ENCODE measurements at places on chromosomes 7 and 10.

GRCh38 chr7:156026603-156027002, 214.3 kb upstream of the SHH start:
- no peak for DNase-seq

- no peak for DNase-seq
These were observed 74.5 kb downstream of the SEC23IP start for GRCh38 chr10:119967066-119967465.

GRCh38 chr7:107108793-107109371, 59.9 kb upstream of the HBP1 start:
- DNase-seq: peak; percentile 35

- no peak for DNase-seq
These were observed 624.0 kb downstream of the NRG3 start for GRCh38 chr10:82498976-82499375.

GRCh38 chr7:46296526-46296925, 375.5 kb upstream of the IGFBP3 start:
- DNase-seq: no peak

DNA sequence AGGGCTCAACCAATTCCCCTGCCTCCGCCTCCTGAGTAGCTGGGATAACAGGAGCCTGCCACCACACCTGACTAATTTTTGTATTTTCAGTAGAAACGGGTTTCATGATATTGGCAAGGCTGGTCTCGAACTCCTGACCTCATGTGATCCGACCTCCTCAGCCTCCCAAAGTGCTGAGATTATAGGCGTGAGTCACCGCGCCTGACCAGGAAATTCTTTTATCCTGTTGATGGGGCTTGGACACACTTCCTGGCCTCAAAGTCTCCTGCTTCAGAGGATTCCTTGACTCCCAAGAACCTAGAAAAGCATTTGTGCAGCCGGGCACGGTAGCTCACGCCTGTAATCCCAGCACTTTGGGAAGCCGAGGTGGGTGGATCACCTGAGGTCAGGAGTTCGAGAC, 16.2 kb downstream of the ZNF425 start:
- DNase-seq: no peak

DNA sequence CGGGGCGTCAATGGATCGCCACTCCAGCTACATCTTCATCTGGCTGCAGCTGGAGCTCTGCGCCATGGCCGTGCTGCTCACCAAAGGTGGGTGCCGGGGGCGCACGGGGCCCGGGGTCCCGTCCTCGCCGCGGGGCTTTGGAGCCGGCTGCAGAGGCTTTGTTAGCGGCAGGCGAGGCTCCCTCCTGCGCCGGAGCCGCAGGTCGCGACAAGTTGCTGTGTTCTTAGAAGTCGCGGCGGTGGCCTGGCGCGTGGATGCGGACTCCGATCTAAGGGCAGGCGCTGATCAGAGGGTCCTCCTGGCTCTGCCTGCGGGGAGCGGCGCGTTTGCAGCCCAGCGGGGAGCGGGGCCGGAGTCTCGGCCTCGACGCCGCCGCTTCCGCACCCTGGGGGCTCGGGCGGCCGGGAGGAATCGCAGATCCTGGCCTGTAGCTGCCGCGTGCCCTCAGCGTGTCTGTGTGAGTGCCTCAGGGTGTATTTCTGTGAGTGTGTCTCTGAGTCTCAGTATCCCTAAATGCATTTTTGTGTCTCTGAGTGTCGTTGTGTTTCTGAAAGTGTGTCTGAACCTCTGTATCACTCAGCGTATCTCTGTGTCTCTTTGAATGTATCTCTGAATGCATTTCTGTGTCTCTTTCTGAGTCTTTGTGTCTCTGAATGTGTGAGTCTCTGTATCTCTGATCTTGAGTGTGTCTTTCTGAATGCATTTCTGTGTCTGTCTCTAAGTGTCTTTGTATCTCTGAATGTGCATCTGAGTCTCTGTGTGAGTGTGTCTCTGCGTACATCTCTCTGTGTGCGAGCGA, 766 bp downstream of the BAMBI start:
- no peak for DNase-seq

- DNase-seq: no peak
These were observed 91.2 kb upstream of the KCNIP2 start for GRCh38 chr10:101934686-101935305.

GRCh38 chr7:115010441-115010820, 88.5 kb downstream of the MDFIC start:
- no peak for DNase-seq

DNA sequence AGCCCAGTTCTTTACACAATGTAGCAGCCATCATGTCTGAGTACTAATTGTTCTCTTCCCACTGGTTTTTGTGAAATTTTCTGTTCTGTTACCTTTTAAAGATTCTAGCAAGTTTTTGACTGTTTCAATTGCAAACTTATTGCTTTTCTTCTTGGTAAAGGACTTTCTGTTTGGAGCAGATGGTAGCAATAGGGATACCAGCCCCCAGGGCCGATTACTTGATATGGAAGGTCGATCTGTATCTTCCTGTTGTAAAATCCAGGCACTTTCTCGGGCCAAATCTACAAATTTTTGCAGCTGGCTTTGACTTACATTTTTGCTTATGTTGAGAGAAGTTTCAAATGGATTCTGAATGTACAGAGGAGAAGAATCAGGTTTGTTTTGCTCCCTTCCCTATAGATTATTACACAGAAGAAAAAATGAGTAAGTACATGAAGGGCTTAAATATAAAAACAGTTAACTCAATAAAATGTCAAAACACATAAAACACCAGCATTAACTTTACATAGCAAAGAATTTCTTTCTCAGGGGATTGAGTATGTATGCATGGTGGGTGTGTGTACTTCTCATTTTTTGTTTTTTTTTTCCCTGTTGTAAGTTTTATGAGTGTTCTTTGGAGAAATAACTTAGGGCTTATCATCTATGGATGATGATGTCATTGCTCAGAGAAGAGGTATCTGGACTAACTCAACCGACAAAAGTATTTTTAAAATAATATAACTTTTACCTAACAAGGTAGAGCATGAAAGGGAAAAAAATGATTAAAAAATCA, 35.3 kb downstream of the MTPAP start:
- DNase-seq: no peak

DNA sequence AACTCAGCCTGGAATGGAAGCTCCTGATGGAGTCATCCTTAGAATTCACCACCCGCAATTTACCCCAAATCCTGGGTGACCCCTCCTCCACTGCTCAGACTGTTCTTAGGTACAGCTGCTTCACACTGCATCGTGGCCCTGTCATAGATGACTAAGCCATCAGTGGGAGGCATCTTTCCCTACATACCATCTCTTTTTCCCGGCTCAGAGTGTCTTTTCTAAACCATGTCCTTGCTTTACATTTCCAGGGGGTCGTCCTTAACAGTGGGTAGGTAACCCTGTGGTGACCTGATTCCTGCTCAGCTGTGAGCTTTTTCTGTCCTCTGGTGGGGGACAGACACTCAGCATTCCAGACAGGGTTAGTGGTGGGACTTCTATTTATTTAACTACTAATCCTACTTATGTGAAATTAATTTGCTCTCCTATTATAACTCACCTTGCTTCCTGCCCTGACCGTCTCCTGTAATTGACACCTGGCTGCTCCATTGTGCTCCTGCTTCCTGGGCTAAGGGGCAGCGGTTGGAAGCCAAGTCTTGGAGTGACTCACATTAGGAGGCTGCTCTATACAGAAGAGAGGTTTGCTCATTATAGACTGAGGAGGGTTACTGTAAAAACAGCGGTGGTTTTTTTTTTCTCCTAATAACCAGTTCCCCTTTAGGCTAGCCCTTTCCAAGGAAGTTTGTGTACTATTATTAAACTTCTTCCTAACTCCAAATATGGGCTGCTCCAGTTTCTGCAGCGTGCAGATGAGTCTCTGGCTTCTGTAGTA, 40.6 kb downstream of the PYROXD2 start:
- DNase-seq: no peak

GRCh38 chr10:101446947-101447346, 93.0 kb downstream of the BTRC start:
- peak; percentile 6 for DNase-seq

- DNase-seq: no peak
These were observed 196.4 kb upstream of the ZNF32 start for GRCh38 chr10:43845121-43845520.

- no peak for DNase-seq
These were observed 109.6 kb downstream of the TMEM130 start for GRCh38 chr7:98760201-98760651.

DNA sequence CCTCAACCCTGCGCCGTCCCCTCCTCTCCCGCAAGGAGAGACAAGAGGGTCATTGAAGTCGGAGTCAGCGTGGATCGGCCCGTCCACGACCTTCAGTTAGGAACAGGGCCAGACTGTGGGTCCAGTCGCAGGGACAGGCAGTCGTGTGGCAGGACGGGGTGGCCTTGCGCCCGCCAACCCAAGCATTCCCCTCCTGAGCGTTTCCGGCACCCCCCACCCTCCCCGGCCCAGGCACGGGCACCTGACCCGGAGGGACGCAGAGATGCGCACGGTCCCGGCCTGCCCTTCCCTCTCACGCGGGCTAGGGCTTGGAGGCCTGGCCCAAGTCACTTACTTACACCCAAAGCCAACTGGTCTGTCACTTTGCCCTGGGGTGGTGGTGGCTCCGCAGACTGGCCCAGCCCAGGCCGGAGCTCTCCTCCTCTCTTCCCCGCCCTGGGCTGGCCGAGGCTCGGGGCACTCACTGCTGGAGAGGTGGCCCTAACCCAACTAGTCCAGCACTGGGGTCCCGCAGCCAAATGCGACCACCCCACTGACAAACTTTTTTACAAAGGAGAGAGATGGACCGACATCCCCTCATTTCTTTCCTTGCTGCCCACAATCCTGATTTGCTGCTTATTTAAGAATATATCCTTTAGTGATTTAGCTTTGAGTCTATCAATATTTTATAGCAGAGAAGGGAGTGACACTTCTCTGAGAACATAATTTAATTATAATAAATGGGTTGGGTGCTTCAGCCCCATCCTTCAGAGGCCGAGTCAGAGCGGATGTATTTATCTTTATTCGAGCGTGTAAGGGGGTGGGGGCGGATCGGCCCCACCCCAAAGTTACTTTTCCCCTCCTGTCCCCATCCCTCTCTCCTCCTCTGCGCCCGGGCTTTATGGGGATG, 1.2 kb upstream of the UNCX start:
- no peak for DNase-seq

DNA sequence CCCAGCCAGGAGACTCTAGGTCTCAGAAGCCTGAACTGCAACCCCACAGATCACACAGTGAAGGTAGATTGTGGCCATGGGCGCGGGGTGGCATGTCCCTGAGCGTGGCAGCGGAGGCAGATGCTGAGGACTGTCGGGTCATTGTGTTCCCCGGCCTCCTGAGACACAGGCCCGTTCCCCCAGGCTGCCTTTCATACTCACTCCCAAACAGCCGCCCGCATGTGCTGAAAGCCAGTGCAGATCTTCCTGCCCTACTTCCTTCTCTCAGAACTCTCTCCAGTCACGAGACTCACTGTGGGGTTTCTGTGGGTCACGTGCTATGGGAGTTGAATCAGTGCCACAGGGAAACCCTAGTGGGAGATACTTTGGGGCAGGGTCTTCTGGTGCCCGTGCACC, 48.0 kb downstream of the ZNF467 start:
- no peak for DNase-seq

DNA sequence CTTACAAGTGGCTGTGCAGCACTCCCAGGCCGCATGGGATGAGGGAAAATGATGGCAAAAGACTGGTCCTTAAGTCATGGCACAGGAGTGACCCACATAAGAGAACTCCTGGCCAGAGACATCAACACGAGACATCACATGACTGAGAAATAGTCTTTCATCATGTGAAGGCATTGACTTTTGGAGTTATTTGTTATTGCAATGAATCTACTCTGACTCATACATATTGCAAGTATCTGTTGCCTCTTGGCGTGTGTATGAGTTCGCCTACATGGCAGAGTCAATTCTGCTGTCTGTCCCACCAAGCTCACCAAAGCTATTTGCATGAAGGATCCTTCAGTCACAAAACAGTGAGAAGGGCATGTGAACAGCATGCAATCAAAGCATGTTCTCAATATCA, 59.7 kb upstream of the HABP2 start:
- DNase-seq: no peak

- DNase-seq: no peak
These were observed 271.0 kb downstream of the POU6F2 start for GRCh38 chr7:39248692-39249090.

DNA sequence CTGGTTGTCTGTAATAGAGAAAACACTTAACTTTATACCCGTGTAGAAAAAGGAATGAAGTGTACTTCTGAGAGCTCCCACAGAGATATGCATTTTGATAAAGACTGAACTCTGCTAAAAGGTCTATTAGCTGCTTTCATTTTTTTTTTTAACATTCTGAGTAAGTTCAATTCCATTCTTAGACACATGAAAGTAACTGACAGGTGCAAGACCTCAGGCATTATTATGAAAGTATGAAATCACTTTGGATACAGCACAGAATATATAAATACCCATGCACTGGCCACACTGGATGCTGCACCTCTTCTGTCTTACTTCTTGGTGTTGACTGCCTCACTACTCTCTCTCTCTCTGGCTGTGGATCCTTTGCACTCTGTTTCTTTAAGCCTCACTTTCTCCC, 46.2 kb downstream of the VWDE start:
- DNase-seq: no peak

DNA sequence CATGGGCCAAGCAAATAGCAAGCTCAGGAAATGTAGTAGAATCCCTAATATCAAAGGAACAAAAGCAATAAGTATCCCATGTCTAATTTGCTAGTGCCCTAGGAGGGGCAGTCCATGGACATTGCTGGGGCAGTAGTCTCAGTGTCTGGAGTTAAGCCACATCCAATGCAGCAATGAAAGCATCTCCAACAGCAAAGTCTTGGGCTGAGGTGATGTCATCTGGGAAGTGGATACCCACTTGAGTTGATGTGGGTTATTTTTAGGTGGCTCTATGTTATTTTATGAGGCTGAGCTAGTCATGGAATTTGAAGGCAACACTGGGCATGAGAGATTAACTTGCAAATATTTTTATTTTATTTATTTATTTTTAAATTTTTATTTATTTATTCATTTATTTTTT, 540.0 kb downstream of the ETV1 start:
- no peak for DNase-seq

- DNase-seq: no peak
These were observed 259.8 kb downstream of the GLI3 start for GRCh38 chr7:41977151-41977651.

DNA sequence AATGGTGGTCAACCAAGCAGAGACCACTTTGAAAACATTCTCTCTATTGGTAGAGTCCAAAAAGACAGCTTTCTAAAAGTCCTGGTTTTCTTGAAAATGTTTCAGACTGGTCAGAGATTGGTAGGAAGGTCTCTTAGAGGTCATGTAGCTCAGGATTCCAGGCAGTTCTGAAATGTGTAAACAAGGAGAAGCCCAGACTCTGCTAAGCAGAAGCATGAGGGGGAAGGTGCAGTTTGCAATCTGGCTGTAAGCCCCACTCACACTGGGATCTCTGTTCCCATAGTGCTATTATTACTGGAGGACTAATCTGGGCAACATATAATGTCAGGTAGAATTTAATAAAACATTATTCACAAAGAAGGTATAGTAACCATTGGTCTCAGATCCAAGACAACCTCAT, 101.1 kb downstream of the MAGI2 start:
- DNase-seq: no peak

DNA sequence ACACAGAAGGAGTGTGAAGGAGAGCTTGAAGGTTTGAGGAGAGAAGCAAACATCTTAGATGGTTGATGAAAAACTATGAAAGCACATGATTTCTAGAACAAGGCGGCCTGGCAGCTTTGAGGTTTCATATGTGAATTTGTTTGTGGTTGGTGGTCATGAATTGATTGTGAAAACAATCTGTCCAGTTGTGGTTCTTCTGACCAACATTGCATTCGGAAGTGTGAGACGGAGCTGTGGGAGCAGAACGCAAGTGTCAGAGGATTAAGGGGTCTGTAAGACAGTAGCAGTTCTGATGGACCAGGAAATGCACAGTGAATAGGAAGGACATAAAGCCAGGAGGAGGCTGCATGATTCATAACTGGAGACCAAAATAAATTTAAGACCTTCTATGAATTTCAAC, 594.6 kb downstream of the NXPH1 start:
- DNase-seq: no peak

Measured in hematopoietic multipotent progenitor cell treated with erythropoietin and hydrocortisone succinate and interleukin-3 and kit ligand, for 17 days (in vitro differentiated cells).